PC-3 (cell line): ENCODE measurements at places on chromosomes 13 and 19.

- no peak for DNase-seq
Observed at GRCh38 chr13:112457485-112457884, 81.3 kb downstream of the SPACA7 start.

DNA sequence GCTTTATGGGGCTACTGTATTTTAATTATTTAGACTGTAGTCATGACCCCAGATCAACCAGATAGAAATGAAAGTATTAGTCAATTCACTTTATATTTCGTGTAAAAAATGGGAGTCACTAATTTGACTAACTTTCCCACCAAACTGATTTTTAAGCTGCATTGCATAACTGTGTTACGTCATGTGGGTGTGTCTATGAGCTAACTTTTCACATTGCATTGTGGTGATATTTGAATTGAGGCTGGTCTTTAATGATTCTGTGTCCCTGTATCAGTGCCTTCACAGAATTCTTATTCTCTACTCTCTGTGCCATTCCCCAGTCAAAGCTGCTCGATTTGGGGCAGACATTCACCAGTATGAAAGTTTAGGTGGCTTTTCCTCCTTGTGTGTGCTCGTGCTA lies 172.7 kb upstream of the MAB21L1 start:
- no peak for DNase-seq

GRCh38 chr13:67630640-67631039 lies 400.5 kb upstream of the PCDH9 start:
- DNase-seq, result no peak

DNA sequence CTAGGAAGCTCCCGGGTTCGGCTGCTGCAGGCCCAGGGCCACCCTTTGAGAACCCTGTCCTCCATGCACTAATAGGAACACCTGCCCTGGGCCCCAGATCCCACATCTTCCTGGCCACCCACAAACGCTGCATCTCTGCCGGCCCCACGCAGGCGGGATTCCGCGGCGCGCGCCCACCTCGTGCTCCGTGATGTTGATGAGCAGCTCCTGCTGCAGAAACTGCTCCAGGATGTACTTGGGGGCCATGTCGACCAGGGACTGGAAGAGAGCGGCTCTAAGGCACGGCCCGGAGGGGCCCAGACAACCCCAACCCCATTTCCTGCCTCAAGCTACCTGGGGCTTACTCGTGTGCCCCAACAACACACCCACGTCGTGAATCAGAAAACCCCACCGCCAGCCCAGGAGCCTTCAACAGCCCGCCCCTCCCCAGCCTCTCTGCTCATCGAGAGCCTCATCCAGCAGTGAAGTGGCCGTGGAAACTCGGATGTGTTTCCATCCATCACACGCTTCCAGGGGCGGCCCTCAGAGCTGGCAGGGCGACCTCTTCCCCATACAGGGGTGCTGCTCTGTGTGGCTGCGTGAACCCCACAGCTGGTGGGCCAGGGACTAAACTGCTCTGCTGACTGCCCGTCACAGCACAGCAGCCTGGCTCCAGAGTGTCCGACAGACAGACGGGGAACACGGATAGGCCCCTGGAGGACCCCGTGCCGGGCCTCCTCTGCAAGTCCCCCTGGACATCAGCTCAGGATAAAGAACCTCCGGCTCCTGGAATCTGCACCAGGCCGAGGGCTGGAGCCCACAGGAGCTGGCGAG lies 4.2 kb downstream of the POLR2E start:
- DNase-seq, result no peak

- no peak for DNase-seq
Observed at GRCh38 chr19:709965-710571, 1.3 kb downstream of the PALM start.

- DNase-seq, result peak; percentile 73
Observed at GRCh38 chr13:63435667-63436324, 2020.1 kb upstream of the PCDH20 start.

- no peak for DNase-seq
Observed at GRCh38 chr19:30911491-30911890, 437.7 kb downstream of the TSHZ3 start.

DNA sequence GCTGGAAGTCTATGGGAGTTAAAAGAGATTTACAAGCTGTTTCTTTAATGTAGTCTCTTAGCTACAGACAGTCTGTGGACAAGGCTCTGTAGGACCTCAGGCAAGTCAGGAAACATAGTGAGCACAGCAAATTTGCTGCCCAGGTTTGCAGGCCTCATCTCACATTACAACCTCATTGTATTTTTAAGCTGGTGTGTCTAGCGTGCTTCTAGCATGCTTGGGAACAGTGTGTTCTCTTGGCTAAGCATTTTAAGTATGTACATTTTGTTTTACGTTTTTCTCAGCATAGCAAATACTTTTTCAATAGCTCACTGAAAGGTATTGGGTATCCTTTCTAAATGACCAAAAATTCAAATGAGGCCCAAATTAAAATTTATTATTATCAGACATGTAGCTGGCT lies 113.2 kb downstream of the STARD13 start:
- DNase-seq, result no peak

DNA sequence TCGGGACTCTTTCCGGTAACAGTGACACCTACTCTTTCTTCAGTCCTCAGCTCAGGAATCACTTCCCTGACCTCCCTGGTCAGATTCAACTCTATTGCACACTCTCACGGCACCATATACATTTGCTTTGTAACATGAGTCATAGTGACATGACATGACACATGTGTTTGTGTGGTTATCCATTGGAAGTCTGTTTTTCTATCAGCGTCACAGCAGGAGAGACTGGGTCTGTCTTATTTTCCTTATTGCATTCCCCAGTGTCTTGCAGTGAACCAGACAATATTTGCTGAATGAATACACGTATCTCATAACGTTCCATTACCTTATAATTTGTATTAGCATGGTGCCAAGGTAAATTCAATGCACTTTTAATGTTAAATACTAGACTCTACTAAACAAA lies 102.0 kb downstream of the DCLK1 start:
- peak; percentile 68 for DNase-seq

DNA sequence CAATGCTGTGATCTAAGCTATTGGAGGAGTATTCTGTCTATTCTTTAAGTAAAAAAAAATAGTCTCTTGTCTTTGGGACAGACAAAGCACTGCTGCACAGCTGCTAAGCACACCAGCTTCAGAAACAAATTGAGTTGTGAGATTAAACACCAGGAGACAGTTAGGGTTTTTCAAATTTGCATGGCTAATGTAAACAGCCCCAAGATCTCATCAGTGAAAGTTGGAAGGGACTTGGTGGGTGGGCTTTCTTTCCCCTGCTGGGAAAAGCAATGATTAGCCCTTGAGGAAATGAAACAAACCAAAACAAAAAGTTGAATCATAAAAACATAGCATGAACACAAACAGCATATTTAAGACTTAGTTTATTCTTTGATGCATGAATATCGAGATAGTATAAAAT lies 143.6 kb upstream of the SLITRK1 start:
- DNase-seq, result no peak

DNA sequence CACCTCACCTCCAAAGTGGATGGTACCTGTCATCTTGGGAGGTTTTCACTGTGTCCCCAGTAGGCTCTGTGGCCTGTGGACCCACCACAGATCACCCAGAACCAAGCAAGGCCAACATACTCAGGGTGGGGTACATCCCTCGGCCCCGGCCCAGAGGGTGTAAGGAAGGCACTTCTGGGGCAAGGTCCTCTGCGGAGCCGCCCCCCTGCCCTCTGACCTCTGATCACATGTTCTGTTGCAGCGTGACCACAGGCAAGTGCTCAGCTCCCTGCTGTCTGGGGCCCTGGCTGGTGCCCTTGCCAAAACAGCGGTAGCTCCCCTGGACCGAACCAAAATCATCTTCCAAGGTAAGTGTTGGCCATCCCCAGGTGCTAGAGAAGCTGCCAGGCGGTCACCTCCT lies 36.7 kb downstream of the TMEM161A start:
- no peak for DNase-seq

- no peak for DNase-seq
Observed at GRCh38 chr13:101939370-101939769, 462.5 kb downstream of the FGF14 start.

DNA sequence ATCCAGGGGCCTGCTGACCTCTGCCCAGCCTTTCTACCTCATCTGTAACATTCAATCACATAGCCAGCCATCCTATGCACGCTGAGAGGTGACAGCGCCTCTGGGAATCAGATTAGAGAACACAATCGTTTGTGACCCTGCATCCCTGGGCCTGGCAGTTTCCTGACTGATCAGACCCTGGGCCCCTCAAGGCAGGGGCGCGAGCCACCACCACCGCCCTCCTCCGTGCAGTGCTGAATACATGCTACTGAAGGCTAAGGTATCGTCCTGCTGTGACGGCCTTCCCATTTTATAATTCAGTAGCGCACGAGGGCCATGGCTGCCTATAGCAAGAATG lies 1.3 kb downstream of the TMTC4 start:
- no peak for DNase-seq

- no peak for DNase-seq
Observed at GRCh38 chr19:10634430-10634829, 9.1 kb downstream of the SLC44A2 start.
